ENCODE measurements at places on chromosomes 3 and 15.

DNA sequence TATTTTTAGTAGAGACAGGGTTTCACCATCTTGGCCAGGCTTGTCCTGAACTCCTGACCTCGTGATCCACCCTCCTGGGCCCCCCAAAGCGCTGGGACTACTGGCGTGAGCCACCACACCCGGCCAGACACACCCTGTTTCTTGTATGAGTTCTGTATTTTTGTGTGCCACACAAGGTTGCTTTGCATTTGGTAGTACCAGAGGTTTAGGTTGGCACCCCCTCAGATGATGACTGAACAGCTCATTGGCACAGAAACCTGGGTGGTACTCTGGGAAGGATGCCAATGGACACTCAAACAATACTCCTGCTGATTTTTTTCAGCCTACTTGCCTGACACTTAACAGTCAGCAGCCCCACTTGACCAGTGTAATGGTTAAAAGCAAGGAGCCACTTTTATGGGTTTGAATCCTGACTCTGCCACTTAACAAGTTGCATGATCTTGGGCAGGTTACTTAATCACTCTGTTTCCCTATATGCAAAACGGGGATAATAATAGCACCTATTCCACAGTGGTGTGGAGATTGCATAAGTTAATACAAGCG lies 39.2 kb upstream of the BCL2A1 start:
- no peak for DNase-seq

- DNase-seq = no peak
Observed at GRCh38 chr15:70768257-70768883, 5.0 kb upstream of the UACA start.

- DNase-seq = no peak
Observed at GRCh38 chr15:41474436-41474835, 19.2 kb upstream of the ITPKA start.

GRCh38 chr3:120174811-120175539 lies 80.7 kb upstream of the GSK3B start:
- DNase-seq = no peak

DNA sequence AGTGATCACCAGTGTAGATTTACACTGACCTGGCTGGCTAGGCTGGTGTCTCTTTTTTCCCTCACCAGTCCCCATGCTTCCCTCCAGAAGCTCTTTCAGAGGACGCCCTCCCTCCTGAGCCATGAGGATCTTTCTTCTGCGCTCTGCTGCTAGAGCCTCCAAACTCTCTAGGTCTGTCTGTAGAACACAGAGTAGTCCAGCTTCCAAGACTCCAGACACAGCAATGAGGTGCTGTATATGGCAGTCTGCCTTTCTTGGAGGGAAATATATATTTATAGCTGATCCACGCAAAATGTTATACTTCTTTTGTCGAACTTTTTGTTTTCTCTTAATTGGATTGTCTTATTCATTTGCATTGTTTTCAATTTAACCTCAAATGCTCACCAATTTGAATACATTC lies 1121.8 kb downstream of the ROBO2 start:
- DNase-seq = no peak

All from GM03348 (cell line).